ENCODE measurements at places on chromosomes 5 and 9.
A peak's percentile ranks its signal among the peaks of the same experiment; 100 is the strongest.

DNA sequence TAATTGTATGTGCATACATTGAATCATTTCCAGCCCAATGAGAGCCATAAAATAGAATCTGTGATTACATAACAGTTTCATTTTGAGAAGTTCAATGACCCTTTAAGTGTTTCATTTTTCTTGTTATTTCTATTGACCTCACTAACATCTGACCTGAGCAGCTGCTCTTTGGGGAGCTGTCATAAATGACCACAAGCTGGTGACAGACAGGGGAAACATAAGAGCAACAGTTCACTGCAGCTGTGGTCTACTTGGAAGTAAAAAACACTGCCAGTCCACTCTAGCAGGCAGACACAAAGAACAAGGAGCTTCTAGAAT, 265.4 kb downstream of the DTWD2 start:
- no peak for DNase-seq

DNA sequence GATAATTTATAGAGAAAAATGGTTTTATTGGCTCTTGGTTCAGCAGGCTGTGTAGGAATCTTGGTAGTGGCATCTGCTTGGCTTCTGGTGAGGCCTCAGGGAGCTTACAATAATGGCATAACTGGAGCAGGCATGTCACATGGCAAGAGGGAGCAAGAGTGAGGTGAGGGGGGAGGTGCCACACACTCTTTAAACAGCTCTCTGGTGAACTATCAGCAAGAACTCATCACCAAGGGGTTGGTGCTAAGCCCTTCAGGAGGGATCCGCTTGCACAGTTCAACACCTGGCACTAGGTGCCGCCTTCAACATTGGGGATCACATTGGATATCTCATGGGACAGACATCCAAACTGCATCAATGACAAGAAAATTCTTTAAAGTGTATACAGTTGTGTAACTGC, 10.5 kb downstream of the GPBP1 start:
- no peak for DNase-seq

DNA sequence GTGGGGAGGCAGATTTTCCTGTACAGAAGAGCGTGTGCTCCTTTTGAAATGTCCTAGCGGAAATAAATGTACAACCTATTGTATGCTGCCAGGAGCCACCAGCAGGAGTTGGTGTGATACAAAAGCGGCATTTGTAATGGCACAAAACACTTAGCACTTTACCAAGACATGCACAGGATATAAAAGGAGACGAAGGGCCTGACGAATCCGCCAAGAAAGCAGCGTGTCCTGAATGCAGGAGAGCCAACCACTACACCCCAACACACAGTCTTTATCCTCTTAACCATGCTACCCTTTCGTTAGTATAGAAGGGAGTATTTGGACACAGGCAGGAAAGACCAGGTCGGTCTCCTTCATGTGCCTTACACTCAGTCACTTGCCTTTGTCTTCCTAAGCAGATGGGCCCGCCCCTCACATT, 218.1 kb downstream of the TRIM32 start:
- DNase-seq, result no peak

DNA sequence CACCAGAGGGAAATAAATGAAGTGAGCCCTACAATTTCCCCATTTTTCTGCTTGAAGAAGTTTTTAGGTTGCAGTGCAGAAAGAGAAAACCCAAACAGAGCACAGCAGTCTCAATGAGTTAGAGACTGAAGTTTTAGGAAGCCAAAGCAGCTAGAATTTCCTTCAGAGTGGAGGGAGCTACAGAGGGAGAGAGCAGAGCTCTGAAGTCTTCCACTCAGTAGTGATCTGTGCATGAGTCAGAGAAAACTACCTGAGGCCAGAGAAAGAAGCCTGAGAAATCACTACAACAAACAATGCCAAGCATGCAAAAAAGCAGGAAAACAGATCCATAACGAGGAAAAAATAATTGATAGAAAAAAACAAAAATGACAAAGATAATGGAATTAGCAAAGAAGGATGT, 17.9 kb upstream of the NDUFB6 start:
- DNase-seq, result no peak

DNA sequence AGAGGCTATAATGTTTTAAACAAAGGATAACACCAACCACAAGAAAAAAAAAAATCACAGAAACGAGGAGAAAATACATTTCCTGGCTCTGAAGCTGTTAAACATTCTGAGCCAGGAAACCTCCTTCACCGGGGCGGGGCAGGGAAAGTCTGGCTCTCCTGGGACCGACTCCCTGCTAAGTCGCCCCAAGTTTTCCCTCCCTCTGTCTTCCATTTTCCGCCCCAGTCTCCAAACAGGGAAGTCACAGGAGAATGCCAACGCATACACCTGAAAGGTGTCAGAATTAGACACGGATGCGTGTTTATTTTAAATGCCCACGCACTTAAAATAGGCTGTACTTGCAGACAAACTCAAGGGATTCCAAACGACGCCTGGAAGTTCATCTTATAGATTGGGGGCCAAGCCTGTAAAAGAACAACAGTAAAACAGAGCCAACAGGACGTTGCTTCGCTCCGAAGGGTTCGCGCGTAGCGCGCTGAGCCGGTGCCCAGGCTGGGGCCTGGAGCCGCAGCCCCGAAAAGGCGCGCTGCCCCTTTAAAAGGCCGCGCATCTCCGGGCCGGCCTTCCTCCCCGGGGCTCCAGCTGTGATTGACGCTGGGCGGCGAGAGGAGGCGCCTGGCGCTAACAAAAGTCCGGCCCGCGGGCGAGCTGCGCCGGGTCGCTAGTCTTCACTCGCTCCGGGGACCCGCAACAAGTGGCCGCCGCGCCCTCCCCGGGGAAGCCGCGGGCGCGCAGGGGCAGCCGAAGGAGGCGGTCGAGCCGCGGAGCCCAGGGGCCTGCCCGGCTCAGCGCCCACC, at the start of gene FBXL7:
FBXL7 (plus strand) TSS at position 653 of the 797 bp plus-strand sequence.
- no peak for DNase-seq

GRCh38 chr5:75363726-75364495, 26.9 kb downstream of the HMGCR start:
- DNase-seq, result no peak

- no peak for DNase-seq
Observed at GRCh38 chr5:54844905-54845566, 140.4 kb downstream of the ESM1 start.

- no peak for DNase-seq
Observed at GRCh38 chr5:56105511-56106291, 110.9 kb upstream of the IL6ST start.

- DNase-seq, result no peak
Observed at GRCh38 chr9:134549336-134549735, 92.3 kb upstream of the COL5A1 start.

- no peak for DNase-seq
Observed at GRCh38 chr5:1405539-1406530, 39.4 kb downstream of the SLC6A3 start.

- no peak for DNase-seq
Observed at GRCh38 chr5:95667061-95667618, 15.7 kb downstream of the SPATA9 start.

DNA sequence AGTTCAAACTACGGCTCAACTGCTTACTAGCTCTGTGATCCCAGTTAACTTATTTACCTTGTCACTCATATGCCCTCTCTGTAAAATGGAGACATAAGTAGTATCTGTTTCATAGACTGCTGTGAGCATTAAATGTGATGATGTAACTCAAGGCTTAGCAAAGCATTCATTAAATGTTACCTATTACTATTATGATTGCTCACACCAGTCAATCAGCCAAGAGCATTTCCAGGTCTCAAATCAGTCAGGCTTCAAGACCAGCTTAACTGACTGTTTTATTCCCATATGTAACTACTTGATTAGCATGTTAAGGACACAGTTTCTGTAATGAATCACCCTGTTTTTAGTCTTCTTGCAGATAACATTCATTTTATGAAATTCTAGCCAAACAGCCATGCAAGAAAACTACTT, 413.3 kb downstream of the MLLT3 start:
- no peak for DNase-seq

GRCh38 chr5:34604119-34604675, 51.9 kb upstream of the RAI14 start:
- no peak for DNase-seq

DNA sequence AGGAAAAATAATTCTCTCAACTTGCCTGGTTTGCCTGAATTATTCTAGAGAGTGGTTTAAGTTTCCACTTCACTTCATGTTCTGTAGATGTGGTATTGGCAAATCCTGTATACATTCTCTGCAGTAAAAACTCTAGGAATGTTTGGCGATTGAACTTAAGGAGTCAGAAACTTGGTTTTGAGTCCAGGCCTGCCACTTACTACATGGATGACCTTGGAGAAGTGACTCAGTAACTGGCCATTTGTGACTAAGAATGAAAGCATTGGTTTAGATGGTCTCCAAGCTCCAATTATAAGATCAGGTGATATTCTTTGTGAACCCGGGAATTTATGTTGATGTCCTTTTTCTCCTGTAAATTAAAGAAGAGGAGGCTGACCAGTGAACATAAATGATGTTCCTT, 233.8 kb downstream of the GAS1 start:
- no peak for DNase-seq

GRCh38 chr9:69090140-69090750, 54.7 kb downstream of the FXN start:
- DNase-seq, result no peak

DNA sequence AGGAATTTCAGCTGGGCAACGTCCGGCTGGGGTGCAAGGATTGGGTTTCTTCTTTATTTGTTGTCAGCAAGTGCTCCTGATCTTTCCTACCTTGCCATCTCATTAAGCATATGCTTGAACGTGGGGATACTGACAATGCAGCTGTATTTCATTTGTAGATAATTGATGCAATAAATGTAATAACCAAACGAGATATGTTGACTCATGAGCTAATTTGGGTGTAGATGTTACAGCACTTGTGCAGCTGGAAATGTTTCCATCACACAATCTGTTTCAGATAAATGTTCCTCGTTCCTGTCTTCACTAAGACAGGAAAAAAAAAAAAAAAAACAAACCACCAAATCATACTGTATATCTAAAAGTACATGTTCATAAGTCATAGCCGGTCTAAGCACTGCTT, 123.8 kb downstream of the DMRT2 start:
- no peak for DNase-seq

- peak; percentile 63 for DNase-seq
Observed at GRCh38 chr5:1536322-1536845, 12.6 kb upstream of the LPCAT1 start.

- DNase-seq, result no peak
Observed at GRCh38 chr9:134314950-134315715, 11.1 kb upstream of the RXRA start.

DNA sequence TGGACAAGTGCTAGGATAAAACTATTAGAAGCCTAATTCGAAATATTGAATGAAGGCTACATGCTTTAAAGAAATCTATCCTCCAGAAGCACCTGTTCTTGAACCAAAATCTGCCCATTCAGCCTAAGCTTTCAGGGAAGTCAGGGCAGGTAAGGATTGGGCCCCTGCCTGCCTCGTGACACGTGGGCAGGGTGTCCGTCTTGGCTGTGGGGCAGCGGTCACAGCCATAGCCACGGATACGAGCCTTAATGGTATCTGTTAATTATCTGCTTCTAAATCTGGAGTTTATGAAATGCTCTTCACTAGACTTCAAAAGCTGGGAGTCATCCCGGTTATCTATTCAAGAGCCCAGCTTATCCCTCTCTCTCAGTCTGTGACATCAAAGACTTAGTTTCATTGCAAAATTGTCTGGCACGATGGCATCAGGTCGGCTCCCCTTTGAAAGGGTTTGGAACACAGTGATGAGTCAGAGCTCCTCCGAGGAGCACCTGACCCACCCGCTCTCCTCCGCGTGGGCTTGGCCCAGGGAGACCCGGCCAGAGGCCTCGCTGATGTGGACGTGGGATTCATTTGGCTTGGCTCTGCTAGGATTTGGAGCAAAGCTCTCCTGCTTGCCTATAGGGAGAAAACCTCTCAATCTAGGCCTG, 135.9 kb downstream of the MACROH2A1 start:
- no peak for DNase-seq

DNA sequence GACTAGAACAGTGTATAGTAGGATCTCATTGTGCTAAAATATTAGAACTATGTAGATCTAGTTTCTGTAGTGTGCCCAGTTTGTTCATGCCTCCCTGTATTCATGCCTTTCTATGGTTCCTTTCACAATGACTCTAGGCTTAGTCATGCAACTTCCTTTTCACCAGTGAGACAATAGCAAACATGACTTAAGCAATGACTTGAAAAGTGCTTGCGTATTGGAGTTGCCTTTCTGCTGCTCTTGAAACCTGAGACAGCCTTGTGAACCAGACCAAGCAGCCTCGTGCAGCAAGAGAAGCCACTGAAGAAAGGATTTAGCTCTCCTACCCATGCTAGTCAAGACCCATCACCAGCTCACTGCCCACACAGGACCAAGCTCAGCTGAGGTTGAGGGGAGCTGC, 294.5 kb upstream of the TAS2R1 start:
- DNase-seq, result no peak

DNA sequence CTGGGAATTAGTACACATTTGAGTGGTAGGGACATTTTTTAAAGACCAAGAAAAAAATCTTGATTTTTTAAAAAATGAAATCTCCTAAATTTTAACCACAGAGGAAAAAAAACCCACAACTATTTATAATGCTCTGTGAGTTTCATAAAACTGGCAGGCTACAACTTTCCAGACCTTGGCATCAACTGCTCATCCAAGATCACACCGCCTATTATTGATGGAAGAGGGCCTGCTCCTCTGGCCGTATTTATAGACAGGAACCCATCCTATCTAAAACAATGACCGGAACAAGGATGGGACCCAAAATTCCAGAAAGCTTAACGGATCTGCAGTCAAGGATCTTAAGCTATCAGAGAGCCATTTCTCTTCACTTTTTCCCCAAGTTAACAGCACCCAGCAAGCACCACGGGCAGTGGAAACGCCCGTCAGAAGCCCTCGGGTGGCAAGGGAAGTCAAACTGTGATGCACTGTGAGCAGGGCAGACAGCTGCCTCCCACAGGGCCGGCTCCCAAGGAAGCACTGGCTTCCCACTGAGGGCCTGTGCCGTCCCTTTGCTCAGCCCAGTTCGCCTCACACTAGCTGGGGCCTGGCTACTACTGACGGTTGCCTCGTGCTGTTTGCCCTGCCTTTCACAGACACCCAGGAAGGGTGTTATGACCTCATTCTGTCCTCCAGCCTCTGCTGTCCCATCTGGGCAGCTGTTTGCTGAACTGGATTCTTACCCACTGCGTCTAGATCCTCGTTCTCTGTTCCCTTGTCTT, 62.8 kb downstream of the CDC14B start:
- no peak for DNase-seq

- no peak for DNase-seq
Observed at GRCh38 chr9:92769286-92769685, 4.7 kb upstream of the BICD2 start.

DNA sequence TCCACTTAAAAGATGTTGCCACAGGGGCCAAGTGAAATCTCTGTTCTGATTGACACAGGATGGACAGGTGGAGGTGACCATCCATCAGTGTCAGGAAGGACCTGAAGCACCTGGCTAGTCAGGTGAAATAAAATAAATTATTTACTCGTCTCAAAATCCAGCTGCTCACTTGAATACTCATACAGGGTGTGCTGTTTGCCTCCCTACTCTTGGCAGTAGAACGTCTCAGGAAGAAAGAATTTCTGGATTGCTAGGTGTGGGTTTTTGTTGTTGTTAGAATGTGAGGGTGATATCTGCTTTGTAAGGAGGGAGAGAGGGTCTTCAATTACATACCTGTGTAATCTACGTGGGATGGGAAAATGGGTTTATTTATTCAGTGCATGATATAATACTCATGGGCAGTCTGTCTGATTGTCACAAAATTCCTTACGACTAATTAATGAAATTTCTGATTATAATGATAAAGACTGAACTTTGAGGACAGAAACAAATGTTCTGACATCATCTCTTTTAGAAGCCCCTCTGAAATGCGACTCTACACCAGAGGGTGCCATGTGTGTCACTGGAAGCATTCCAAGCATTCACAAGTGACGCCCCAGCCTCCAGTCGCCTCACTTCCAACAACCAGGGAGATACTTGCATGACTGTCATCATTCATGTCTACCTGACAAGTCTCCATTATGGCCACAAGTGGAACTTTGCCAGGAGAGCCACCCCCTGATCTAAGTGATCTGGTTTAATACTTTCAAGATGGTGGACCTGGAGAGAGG, 218.4 kb downstream of the GAPVD1 start:
- no peak for DNase-seq

Data from effector memory CD4-positive, alpha-beta T cell (primary cell).